Transverse colon (tissue), 4 donors: ENCODE measurements at places on chromosomes 4 and X. TPM values are rescaled to one million over a fixed set of nuclear protein-coding genes. Genes with fewer than 3 reads are reported as not detected.

ODAPH gene
- total RNA-seq: not detected

SHISA3 gene
- total RNA-seq: not detected

DNA sequence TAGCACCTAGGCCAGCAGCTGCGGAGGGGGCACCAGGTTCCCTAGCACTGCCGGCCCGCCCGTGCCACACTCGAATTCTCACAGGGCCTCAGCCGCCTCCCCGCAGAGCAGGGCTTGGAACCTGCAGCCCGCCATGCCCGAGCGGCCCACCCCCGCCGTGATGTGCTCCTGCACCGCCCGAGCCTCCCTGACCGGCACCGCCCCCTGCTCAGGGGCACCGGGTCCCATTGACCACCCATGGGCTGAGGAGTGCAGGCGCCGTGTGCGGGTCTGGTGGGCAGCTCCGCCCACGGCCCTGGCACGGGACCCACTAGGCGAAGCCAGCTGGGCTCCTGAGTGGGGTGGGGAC lies 35.4 kb upstream of the ENPP6 start:
- no peak overlapping the region for H3K4me3 ChIP-seq
- no peaks in the 10 kb centered on the region for H3K27me3 ChIP-seq
- H3K4me1 ChIP-seq: no peaks in the 10 kb centered on the region
- no peaks in the 10 kb centered on the region for H3K36me3 ChIP-seq
- DNase-seq: no peak

GRCh38 chr4:179398414-179398813 lies 1956.2 kb upstream of the AGA start:
- no peak for DNase-seq
- H3K27me3 ChIP-seq: no peaks in the 10 kb centered on the region
- no peak overlapping the region for H3K4me3 ChIP-seq
- no peak overlapping the region for H3K27ac ChIP-seq
- no peaks in the 10 kb centered on the region for H3K4me1 ChIP-seq

GRCh38 chrX:154592505-154592904 lies 7.6 kb downstream of the CTAG1A start:
- H3K27me3 ChIP-seq: no peaks in the 10 kb centered on the region
- H3K36me3 ChIP-seq: no peaks in the 10 kb centered on the region
- no peak overlapping the region for H3K27ac ChIP-seq

DNA sequence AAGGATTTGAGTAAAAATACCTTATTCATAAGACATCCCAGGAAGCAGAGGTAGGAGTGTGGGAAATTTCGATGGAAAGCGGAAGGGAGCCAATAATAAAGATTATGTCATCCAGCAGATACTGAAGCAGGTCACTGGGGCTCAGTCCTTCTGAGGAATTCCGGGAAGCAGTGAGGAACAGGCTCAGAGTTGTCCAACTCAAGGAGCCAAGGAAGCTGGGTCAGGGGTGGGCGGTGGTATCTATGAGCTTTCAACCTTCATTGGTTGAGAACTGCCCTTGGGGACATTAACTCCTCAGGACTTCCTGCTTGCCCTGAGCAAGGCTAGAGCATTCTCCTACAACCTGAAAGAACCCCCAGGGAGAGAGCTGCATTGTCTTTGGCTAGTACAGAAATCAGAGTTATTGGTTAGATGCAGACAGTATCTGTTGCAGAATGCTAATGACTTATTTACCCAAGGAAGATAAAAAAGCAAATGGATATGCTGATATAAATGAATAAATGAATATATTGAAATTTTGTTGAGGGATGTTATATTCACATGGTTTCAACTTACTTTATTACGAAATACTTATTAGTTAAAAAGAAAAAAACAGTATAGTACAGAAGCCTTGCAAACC lies 68.2 kb downstream of the DMP1 start:
- no peak for DNase-seq
- no peaks in the 10 kb centered on the region for H3K27me3 ChIP-seq
- H3K4me1 ChIP-seq: no peaks in the 10 kb centered on the region
- H3K27ac ChIP-seq: no peak overlapping the region

GRCh38 chr4:94649381-94650133 lies 108.2 kb upstream of the BMPR1B start:
- peaks cover 25% of the 10 kb centered on the region for H3K4me1 ChIP-seq
- no peaks in the 10 kb centered on the region for H3K27me3 ChIP-seq
- H3K36me3 ChIP-seq: peaks cover 10% of the 10 kb centered on the region
- no peak overlapping the region for H3K4me3 ChIP-seq
- DNase-seq: no peak

DNA sequence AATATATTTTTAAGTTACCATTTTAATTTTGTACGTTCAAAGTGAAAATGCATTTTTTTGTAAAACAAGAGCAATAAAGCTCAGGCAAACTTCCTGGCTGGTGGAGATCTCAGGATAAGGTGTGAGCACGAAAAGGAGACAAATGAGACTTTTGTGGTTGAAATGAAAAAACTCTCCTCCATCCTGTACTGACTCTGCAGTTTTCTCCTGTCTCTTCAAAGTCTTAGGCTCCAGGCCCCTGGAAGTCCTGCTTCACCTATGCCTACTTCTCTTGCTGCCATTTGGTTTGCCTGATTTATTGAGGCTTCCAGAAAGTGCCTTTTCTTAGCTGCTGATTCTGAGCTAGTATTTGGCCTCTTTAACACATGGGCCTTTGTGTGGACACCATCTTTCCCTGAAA lies 77.7 kb downstream of the MAML3 start:
- H3K27ac ChIP-seq: no peak overlapping the region
- no peaks in the 10 kb centered on the region for H3K4me1 ChIP-seq
- no peaks in the 10 kb centered on the region for H3K27me3 ChIP-seq
- no peak for DNase-seq
- H3K4me3 ChIP-seq: no peak overlapping the region
